Urinary bladder (tissue), 4 donors: ENCODE measurements at places on chromosomes 3 and 15. TPM values are rescaled to one million over a fixed set of nuclear protein-coding genes. Genes with fewer than 3 reads are reported as not detected.

DNA sequence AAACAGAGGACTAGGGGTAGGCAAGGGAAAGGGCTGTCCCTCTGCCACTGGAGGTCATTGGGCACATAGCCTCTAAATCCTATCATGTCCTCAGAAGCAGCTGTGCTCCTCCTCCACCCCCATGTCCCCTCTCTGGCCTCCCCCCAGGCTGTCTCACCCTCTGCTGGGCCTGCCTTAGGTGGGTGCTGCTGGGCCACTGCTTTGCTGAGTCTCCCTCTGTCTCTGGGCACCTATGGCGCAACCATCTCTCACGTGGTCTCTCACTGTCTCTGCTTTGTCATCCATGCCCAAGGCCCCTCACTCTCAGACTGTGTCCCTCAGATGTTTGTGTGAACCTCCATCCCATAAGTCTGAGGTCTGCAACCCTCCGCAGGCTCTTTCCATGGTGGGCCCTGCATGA is 35.0 kb upstream of the IQCF6 start:
- DNase-seq: no peak

CACNA2D3 gene
- 1.7 TPM for total RNA-seq

DNA sequence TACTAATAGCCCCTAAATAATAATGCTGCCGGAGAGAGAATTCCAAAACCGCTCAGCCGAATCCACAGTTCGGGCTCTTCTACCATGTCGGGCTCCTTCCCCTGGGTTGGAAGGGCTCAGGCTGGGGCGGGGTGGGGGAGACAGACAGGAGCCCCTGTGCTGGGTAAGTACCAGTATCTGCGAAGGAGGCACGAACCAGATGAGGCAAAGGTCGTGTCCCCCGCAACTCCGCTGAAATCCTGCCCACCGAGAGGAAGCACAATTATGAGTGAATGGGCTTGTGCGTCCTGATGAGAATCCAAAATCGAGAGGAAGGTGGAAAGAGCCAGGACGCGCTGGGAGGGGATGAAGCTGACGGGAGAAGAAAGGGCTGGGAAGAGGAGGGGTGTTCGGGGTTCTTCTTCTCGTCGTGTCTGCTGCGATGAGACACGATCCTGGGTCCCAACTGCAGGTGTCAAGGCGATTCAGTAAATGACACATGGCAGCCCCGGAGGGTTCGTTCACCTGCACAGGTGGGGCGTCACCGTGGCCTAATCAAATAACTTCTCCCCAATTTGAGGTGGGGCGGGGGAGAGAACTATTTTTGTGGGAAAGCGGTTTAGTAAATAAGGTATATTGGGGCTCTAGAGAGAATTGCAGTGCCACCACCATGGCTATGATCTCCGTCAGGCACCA is 707 bp upstream of the FAM81A start:
- no peak for DNase-seq

LRRC3B gene
- total RNA-seq: 7.1 TPM

GRCh38 chr15:62279041-62279440 is 114.0 kb upstream of the C2CD4B start:
- DNase-seq: no peak

- DNase-seq: no peak
Measured at GRCh38 chr15:65077981-65078352, 1.4 kb downstream of the KBTBD13 start.

DNA sequence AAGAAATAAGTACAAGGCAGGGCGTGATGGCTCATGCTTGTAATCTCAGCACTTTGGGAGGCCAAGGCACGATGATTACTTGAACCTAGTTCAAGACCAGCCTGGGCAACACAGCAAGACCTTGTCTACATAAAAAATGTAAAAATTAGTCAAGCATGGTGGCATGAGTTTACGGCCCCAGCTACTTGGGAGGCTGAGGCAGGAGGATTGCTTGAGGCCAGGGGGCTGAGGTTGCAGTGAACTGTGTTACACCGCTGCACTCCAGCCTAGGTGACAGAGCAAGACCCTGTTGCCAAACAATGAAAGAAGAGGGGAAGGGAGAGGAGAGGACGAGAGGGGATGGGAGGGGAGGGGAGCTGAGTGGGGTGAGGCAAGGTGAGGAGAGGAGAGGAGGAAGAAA is 152.7 kb upstream of the PRICKLE2 start:
- DNase-seq: no peak

GRCh38 chr15:47288794-47289193 is 428.5 kb upstream of the SEMA6D start:
- DNase-seq: no peak

- no peak for DNase-seq
Measured at GRCh38 chr3:51535146-51536019, 3.1 kb upstream of the RAD54L2 start.

DNA sequence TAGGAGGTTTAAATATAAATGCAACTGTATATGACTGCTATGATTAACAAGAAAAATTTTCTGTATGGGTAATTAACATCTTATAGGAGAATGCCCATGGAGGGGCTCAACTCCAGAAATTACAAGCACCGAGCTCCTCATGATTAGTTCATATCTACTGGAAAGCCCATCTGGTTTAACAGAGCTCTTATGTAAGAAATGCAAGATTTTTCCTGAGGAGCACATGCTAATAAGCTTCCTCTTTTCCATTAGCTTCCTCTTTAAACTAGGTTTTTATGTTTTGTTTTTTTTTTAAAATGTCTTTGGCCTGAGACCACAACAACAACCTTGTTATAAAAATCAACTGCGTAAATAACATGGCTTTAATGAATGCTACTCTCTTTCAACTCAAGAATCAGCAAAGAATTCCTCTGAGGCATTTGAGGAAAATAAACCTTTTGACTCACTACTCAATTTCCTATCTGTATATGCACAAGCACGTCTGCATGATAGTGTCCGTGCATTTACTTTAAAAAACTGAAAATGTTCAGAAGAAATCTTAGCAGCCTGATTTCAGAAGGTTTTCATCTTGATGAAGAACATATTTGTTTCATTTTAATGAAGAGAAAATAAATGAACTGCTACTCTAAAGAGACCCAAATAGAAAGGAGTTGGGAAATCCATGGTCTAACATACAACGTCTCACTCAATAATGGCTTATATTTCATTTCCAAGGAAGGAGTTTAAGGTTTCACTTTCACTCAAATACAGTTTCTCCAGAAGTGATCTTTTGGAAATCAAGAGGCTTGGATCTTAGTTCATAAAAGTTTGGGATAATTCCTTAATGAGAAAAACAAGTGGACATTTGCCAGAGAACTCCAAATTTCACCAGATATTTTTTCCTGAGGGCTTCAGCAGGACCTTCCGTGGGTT is 180.8 kb downstream of the KCNAB1 start:
- DNase-seq: no peak

- DNase-seq: no peak
Measured at GRCh38 chr3:107213044-107213669, 164.1 kb upstream of the CCDC54 start.

- DNase-seq: no peak
Measured at GRCh38 chr3:142168514-142168913, 19.2 kb upstream of the TFDP2 start.

GRCh38 chr15:32669896-32670611 is 28.5 kb downstream of the SCG5 start:
- no peak for DNase-seq

GRCh38 chr3:23945663-23945912 is 502 bp downstream of the NR1D2 start:
- DNase-seq: no peak

SYNPR gene
- 0.95 TPM for total RNA-seq

FBXO40 gene
- not detected for total RNA-seq

DNA sequence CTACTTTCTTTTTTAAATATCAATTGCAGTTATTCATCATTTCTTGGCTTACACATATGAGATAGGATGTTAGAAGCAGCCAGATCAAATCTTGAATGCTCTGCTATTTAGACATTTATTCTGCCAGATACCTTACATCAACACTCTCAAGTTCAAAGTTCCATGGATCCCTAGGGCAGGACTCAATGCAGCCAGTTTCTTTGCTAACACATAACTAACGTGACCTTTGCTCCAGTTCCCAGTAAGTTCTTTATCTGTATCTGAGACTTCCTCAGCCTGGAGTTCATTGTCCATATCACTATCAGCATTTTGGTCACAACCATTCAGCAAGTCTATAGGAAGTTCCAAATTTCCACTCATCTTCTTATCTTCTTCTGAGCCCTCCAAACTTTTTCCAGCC is 939.9 kb downstream of the VGLL3 start:
- DNase-seq: no peak

DNA sequence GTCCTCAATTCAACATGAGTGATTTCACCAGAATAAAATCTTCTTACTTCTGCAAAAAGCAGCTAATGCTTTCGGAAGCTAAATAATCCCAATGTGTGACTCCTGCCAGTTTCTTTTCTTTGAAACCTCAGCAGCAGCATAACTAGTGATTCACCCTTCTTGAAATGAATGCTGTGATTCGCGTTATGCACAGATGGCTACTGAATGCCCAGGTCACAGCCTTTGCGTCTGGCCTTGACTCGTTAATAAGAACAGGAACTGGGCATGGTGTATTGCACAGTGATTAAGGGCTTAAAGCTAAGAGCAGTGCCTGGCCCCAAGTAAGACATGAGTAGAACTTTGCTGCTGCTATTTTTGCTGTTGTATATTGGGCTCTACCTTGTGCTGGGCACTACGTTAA is 19.0 kb downstream of the CGNL1 start:
- no peak for DNase-seq

DNA sequence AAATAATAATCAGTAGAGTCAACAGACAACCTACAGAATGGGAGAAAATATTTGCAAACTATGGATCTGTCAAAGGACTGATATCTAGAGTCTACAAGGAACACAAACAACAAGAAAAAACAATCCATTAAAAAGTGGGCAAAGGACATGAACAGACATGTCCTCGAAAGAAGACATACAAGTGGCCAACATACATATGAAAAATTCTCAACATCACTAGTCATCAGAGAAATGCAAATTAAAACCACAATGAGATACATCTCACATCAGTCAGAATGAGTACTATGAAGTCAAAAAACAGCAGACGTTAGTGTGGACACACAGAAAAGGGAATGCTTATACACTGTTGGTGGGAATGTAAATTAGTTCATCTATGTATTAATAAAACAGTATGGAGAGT is 33.7 kb downstream of the SLC2A2 start:
- DNase-seq: no peak

- DNase-seq: no peak
Measured at GRCh38 chr15:100714749-100715342, 112.5 kb downstream of the ASB7 start.

- no peak for DNase-seq
Measured at GRCh38 chr3:23749609-23750008, 56.1 kb upstream of the UBE2E1 start.

- no peak for DNase-seq
Measured at GRCh38 chr15:72912121-72912520, 128.6 kb upstream of the ADPGK start.

ASB7 gene
- total RNA-seq: 16.5 TPM

PPP1R14D gene
- not detected for total RNA-seq

GRCh38 chr15:60507596-60508424 is 28.9 kb upstream of the ICE2 start:
- peak; percentile 35 for DNase-seq

DNA sequence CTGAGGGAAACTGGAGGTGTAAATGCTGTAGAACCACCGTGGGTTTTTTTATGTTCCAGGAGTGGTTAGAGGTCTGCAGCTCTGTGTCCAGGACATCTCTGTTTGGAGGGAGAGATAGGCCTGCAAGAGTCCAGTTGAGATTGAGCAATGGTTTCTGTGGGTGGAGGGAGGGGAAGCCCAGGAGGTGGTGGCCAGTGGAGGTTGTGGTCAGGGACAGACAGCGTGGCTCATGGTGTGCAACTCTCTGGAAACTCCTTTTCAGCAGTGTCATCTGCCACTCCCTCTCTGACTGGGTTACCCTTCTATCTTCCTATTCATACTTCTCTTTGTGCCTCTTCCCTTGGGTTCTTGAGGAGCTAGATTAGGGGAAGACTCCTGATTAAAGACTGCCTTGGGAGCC is 9.6 kb downstream of the XCR1 start:
- no peak for DNase-seq

DNA sequence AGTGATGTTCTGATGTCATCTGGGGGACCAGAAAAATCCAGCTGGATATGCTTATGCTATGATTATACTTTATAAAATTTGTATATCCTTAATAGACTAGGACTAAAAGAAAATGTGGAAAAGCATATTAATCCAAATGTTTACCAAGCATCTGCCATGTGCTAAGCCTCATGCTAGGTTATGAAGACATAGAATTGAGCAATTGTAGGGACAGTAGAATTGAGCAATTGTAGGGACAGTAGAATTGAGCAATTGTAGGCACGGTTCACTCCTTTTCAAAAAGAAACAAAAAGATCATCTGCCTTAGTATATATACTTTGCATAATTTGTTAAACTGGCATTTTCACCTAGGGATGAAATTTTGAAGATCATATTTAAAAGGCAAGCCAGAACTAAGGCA is 18.3 kb downstream of the ABHD5 start:
- DNase-seq: no peak

DNA sequence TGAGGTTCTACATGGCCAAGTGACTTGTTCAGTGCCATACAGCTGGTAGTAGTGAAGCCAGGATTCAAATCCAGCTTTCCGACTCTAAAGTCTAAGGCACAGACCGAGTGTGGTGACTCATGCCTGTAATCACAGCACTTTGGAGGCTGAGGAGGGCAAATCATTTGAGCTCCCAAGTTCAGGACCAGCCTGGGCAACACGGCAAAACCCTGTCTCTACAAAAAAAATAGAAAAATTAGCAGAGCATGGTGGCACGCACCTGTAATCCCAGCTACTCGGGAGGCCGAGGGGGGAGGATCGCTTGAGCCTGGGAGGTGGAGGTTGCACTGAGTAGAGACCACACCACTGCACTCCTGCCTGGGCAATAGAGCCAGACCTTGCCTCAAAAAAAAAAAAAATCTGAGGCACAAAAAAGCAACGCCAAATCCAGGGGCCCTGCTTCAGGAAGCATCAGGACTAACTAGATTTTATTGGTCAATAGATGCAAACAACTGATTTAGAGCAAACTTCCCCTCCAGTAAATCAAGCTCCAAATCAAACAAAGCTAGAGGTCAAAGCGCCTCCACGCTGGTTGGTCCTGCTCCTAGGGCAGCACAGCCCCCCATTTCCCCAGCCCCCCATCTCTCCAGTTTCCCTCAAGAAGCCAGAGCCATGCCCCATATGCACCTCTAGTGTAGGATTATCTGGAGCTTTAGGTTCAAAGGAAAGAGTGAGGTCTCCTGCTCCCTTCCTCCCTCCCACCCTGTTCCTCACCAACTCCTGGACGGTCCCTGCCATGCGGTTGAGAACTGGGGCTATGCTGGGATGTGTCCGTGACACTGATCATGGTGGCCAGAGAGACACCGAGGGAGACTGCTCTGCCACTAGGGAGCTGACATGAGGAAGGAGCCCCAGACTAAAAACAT is 2.9 kb upstream of the TNK2 start:
- no peak for DNase-seq

UNC45A gene
- 37.2 TPM for total RNA-seq

GRCh38 chr15:78360958-78361718 is 21.0 kb downstream of the CRABP1 start:
- no peak for DNase-seq

SRGAP3 gene
- total RNA-seq: 21.4 TPM

- DNase-seq: no peak
Measured at GRCh38 chr3:122774564-122774963, 19.1 kb downstream of the HSPBAP1 start.
